ENCODE measurements at places on chromosomes 1 and 21.

GRCh38 chr1:172246521-172247390 lies 173.7 kb upstream of the C1orf105 start:
- no peak for DNase-seq

DNA sequence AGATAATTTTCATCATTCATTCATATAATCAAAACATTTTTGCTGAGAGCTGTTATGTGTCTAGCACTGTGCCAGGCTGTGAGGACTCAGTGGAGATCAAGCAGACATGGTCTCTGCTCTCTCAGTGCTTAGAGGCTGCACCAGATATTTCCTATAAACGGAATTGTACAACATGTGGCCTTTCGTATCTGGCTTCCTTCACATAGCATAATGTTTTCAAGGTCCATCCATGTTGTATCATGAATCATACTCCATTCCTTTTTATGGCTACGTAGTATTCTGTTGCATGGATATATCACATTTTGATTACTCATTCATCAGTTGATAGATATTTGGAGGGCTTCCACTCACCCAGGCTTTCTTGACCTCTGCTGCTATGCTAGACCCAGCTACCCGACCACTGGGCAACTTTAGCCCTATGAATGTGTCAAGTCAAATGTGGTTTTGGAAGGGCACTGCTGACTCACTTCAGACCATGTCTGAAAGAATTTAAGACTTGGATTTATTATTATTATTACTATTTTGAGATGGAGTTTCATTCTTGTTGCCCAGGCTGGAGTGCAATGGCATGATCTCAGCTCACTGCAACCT lies 18.5 kb downstream of the NCF2 start:
- DNase-seq, result no peak

DNA sequence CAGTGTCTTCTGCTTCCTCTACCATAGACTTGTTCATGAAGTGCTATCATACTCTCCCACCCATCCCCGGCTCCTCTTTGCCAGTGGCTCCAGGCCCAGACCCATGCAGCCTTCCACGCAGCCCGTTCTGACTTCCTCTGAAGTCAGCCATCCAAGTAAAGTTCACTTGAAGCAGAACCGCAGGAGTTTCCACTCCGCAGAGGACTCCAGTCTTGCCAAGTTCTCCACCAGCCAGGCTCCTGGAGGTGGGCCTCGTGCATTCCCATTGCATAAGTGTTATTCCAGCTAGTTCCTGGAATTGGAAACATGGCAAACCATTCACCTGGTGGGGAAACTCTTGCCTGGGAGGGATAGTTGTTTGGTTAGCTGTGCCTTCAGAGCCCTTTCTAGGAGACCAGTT lies 185.1 kb downstream of the PLPP3 start:
- DNase-seq, result no peak

DNA sequence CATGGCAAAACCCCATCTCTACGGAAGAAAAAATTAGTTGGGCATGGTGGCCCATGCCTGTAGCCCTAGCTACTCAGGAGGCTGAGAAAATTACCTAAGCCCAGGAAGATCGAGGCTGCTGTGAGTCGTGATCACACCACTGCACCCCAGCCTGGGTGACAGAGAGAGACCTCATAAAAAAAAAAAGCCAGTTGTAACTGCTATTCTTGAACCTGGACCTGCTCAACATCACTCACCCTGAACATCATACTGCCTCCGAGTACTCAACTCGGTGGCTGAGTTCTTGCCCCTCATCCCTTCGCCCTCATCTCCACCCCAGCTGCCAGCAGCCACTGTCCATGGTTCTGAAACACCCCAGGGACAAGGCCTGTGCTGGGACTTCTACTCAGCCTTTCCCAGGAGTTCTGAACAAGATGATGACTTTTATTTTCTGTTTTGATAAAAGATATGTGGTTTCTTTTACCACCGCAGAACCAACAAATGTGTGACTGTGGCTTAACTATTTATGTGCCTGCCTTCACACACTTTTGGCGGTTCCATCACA lies 5.4 kb upstream of the DISP3 start:
- no peak for DNase-seq

- DNase-seq, result no peak
Measured at GRCh38 chr1:37633938-37634243, 801 bp downstream of the RSPO1 start.

DNA sequence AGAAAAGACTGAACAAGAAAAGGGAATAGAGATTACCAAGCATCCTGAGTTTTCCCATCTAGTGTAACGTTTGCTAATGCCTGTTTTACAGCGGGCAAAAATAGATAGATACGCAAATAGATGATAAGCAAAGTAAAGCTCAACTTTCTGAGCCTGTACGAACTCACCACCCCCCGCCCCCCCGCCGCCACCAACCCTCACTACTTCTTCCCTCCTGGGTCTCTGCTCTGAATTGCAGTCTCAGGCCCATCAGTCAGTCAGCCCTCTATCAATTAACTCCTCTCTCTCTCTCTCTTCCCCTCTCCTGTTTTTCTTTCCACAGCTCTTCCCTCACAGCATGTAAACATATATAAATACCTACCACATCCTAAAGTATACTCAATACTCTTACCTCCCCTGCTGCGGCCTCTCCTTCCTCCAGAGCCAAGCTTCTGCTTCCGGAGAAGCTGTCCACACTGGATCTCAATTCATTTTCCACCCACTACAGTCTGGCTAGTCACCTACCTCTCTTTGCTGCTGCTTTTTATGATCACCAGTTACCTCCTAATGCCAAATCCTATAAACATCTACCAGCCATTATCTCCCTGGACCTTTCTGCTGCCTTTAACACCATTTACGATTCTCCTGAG lies 64.6 kb downstream of the CAPN2 start:
- no peak for DNase-seq

DNA sequence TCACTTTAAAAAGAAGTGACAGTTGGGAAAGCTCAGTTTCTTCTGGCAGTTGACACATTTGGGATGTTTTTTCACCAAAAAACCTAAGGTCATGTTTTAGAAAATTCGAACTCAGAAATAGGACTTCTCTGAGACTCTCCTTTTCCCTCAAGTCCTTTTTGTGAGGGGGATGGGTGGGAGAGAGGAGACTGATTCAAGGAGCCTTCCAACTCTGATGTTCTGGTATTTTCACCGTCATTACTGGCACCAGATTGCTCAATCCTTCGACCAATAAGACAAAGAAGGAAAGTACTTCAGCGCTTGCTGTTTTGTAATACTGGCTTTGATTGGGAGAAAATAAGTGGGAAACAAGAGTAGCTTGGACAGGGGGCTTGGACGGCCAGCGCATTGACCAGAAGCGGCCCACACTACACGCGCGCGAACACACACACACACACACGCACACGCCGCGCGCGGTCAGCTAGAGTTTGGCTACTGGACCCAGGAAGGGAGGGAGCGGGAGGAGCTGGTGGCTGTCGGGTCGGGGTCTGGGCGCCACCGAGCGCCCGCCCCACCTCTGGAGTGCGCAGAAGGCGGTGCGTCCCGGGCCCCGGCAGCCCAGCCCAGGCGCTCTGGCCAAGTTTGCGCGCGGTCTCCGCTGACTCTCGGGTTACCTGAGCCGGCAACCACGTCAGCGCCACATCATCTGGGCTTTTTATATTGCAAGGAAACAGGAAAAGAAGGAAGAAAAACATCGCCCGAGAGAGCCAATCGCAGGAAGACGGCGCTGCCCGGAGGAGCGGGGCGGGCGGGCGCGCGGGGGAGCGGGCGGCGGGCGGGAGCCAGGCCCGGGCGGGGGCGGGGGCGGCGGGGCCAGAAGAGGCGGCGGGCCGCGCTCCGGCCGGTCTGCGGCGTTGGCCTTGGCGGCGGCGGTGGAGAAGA lies at the start of gene KCNK1:
Gene KCNK1, plus strand, starts transcription at position 855 of the 921 bp plus-strand sequence. Its CDS starts 66 bp downstream, at position 921.
- DNase-seq, result no peak

DNA sequence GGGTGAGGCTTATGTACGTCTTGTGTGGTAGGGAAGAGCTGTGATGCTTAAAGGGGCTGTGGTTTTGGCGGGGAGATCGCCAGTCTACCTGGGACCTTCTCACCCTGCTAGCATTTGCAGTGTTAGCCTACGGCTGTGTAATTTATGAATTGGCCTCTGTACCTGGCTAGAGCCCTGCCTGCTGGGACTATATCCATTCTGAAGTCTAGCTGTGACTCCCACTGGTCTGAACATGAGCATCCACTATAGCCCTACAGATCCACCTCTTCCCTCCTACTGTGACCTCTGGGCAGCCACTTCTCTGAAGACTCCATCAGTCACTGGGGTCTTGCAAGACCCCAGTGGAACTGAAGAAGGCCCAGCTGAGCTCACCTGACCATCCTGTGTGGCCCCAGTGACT lies 73.7 kb downstream of the MT1HL1 start:
- DNase-seq, result no peak

GRCh38 chr1:103353391-103353790 lies 172.1 kb upstream of the RNPC3 start:
- no peak for DNase-seq

DNA sequence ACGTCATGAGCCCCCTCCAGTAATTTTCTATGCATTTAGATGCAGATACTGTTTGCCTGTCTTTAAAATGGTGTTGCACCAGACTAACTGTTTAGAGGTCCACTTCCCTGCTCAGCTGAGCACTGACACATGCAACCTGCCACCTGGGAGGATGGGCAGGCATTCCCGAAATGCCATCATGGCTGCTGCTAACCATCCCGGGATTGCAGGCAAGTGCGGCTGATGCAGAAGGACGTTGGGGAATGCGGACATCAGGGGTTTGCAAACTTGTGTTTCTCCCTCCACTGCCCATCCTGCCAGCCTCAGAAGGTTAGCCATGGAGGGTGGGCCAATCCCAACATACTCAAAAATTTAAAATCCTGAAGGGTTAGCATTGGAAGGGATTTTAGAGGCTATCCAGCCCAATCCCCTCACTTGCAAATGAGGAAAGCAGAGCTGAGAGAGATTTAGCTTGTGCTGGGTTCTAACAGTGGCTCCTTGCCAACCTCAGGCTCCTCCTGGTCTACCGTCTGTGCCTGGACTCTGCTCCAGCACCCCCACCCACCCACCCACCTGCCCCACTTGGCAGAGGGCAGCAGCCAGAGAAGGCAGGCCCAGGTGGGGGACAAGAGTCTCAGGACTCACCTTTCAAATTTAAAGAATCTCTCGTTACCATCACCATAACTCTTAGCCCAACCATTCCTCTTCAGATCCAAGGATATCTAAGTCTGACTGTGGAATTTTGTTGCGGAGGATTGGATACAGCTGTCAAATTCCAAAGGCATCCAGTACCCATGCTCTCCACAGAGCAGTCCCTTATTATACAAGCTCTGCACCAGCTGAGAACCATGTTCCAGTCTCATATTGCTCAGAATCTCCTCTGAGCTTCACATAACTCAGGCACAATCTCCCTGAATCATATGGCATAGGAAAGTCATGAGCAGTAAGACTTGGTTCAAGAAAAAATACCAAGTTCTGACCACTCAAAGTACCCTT lies 34.2 kb downstream of the HIVEP3 start:
- DNase-seq, result no peak

GRCh38 chr1:205350691-205351141 lies 6.0 kb downstream of the KLHDC8A start:
- DNase-seq, result no peak

- DNase-seq, result no peak
Measured at GRCh38 chr1:211710566-211711314, 35.3 kb upstream of the NEK2 start.

- no peak for DNase-seq
Measured at GRCh38 chr1:3718764-3719163, 33.5 kb upstream of the CCDC27 start.

- DNase-seq, result no peak
Measured at GRCh38 chr1:35326246-35326866, 57.8 kb downstream of the ZMYM4 start.

DNA sequence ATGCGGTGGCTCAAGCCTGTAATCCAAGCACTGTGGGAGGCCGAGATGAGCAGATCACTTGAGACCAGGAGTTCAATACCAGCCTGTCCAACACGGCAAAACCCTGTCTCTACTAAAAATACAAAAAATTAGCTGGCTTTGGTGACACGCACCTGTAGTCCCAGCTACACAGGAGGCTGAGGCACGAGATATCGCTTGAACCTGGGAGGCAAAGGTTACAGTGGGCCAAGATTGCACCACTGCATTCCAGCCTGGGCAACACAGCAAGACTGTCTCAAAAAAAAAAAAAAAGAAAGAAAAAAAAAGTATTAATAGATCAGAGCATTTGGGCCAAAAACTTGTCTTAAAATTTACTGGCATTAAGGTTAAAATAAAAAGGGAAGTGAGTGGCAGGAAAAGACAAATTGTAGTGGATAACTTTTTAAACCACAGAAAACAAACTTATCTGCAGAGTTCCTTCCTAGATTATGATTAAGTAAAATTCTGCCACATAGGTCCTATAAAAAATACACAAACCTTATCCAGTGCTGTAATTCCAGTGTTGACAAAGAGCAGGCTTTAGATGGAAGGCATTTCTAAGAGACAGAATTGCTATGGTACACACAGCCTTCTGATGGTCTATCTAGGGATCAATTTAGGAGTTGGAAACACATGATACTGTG lies 53.3 kb downstream of the EIF4G3 start:
- no peak for DNase-seq

DNA sequence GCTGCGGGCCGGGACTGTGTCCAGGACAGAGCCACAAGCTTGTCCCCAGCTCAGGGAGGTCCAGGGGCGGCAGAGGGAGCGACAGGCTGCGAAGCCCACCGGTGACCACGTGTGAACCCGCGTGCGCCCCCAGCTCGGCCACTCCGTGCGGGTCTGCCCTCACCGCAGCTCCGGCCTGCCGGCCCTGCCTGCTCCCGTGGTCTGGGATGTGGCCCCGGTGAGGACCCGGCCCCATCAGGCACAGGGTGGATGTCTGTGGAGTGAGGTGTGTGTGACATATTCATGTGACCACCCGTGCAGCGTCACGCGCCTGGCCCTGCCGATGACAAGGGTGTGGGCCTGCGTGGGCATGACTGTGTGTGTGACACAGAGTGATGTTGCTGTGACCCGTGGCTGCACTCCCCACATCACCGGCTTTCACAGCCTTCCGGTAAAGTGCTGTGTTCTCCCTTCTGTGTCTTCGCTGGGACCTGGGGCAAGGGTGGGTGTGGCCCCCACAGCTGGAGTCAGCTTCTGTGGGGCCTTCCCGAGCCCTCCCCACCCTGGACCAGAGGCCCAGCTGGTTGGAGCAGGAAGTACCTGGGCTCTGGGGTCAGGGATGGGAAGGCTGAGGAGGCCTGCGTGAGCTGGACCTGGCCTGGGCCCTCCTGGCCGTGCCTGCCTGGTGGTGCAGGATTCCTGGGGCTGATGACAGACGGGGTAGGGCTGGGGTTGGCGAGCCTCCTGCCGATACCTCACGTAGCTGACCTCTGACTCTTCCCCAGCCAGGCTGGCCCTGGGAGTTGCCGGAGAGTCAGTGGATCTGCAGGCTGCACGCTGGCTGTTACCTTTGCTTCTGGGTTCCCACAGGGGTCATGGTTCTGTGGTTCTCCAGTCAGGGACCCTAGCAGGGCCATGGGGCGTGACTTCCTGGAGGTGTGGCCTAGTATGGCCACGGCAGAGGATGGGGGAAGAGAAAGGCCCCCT lies 4.1 kb downstream of the RNF223 start:
- DNase-seq, result no peak

DNA sequence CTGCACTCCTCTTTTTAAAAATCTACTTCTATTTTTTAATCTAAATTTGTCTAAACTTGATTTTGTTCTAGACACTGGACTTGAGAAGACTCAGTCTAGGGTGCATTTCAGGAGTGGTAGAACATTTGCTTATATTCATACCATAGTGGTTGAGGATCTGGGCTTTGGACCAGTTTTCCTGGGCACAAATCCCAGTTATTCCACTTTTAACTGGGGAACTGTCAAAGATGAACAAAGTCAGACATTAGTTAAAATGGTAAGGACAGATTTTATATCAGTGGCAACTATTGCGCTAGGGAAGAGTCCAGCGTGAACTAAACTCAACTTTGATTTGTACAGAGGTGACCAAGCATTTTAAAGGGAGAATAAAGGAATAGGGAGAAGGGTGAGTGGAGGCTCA lies 102.4 kb downstream of the FMN2 start:
- no peak for DNase-seq

GRCh38 chr1:192378276-192378675 lies 61.5 kb downstream of the RGS21 start:
- no peak for DNase-seq

Data from esophagus squamous epithelium (tissue), 5 donors.